ENCODE measurements at places on chromosomes 16 and 17.

GRCh38 chr16:12354296-12354833, 377.8 kb downstream of the SNX29 start:
- DNase-seq, result no peak

DNA sequence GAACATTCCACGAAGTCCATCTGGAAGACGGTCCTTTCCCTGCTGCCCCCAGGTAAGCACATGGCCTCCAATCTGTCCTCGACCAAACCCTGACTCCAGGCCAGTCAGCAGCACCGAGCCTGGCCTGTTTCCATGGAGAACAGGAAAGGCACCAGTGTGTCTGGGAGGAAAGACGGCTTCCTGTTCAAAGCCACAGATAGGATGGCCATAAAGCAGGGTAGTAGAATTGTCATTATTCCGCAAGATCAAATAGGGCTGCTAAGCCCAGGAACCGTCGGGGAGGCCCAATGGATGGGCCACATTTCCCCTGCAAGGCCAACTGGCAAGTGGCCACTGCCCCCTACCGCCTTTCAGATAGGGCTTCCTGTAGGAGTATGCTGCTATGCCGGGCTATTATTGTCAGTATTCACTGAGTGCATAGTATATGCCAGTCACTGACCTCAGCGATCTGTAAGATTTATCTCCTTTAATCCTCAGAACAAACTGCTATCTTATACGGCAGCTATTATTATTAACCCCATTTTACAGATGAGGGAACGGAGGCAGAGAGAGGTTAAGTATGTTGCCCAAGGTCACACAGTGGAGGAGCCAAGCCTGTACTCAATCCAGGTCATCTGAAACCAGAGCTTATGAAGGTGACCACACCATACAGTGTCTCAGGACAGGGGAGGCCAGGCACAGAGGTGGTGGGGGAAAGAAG, 23.0 kb upstream of the PLCG2 start:
- peak; percentile 76 for DNase-seq

DNA sequence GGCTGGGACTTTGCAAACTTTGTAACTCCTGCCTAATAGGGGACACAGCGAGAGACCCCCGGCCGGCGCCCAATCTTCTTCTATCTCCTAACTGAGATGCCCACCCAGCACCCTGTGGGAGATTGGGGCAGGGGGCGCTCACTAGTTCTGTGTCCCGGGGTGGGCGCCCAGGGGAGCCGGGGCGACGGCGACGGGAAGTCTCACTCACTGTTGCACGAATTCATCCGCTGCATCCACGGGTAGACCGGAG, 3.9 kb upstream of the HOXB5 start:
- DNase-seq, result no peak

GRCh38 chr16:52863000-52863399, 189.7 kb downstream of the CHD9NB start:
- DNase-seq, result no peak

- DNase-seq, result no peak
Observed at GRCh38 chr17:43591779-43592562, 45.8 kb upstream of the ETV4 start.

DNA sequence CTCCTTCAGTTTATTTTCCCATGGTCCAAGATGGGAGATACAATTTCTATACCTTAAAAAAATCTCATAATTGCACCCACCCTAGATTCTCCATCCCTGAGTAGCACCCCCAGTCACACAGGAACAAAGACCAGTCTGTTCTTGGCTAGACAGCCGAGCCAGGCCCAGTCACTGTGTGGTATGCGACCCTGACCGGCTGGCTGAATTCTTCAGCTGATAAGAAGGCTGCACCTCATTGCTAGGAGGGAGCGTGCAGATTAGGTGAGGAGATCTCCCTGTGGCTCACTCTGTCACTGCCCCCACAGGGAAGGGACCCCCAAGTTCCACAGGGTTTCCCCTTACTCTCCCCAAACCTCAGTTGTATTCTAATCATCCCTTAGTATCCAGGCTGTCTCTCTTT, 138.7 kb downstream of the SALL1 start:
- DNase-seq, result no peak

DNA sequence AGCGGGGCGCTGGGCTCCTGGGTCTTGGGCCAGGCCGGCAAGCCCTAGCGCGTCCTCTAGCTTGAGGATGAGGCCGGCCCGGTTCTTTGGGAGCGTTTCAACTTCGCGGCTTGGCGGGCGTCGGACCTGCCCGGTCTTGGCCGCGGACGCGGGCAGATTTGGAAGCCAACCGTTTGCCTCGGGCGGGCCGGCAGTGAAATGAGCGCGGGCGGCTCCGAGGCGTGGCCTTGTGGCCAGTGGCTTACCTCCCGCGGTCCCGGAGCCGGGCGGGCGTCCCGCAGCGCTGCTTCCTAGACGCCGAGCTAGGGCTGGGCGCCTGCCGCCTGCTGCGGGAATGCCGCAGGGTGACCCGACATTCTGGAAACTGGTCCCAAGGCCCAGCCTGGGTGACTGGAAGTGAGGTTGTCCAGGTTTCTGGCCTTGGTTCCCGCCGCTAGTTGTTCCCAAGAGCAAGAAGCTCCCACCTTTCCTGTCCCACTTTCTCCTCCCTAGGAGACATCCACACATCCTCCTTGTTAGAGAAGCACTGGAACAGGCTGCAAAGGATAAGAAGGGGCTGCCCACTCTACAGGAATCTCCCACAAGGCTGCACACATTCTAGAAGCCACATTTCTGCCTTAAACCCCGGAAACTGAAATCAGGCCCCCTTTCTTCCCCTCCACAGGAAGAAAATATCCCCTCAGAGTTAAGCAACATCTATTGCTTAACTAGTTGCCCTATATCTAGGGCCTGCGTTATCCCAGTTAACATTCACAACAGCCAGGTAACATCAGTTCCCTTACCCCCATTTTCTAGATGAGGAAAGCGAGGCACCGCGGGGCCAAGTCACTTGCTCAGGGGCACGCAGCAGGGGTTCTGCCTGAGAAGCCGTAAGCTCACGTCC, 4.5 kb upstream of the CBX8 start:
- peak; percentile 36 for DNase-seq

- no peak for DNase-seq
Observed at GRCh38 chr17:17989081-17989480, 16.4 kb downstream of the DRC3 start.

DNA sequence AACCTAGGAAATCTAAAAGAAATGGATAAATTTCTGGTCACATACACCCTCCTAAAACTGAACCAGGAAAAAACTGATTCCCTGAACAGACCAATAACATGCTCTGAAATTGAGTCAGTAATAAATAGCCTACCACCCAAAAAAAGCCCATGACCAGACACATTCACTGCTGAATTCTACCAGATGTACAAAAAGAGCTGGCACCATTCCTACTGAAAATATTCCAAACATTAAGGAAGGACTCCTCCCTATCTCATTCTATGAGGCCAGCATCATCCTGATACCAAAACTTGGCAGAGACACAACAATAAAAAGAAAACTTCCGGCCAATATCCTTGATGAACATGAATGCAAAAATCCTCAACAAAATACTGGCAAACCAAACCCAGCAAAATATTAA, 52.9 kb downstream of the TTC19 start:
- no peak for DNase-seq

DNA sequence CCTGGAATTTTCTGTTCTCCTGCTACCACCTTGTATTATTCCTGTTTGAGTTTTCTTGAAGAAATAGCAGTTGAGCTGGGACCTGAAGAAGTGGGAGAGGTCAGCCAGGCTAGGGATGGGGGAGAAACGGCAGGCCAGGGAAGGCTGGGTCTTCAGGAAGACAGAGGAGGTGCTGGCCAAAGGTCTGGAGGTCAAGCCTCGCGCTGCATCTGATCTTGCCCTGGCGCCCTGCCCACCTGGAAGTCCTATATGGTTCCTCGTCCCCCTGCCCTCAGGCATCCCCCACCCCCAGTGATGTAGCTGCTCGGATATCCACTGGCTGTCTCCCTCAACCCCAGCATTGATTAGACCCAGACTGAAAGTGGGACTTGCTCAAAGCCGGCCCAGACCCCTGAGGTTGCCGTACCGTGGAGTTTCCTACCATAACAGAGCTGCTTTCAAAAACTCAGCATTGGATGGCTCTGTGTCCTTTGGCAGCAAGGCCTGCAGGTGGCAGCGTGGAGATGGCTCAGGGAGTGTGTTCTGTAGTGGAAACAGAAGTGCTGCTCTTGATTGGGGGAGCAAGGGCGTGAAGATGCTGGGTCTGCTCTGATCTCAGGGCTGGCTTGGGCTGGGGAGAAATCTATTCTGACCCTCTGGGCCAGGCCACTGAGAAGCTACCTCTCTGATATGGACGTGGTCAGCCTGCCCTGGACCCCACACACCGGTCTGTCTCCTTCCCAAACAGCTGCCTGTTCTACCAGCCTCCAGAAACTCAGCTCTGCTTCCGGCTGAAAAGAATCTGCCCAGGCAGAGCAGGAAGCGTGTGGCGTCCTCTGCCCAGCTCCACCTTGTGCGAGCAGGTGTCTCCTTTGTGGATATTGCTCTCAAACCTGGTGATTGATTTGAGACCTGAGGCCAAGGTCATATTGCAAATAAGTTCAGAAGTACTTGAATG, 107.0 kb upstream of the CACNG5 start:
- DNase-seq, result peak; percentile 73

DNA sequence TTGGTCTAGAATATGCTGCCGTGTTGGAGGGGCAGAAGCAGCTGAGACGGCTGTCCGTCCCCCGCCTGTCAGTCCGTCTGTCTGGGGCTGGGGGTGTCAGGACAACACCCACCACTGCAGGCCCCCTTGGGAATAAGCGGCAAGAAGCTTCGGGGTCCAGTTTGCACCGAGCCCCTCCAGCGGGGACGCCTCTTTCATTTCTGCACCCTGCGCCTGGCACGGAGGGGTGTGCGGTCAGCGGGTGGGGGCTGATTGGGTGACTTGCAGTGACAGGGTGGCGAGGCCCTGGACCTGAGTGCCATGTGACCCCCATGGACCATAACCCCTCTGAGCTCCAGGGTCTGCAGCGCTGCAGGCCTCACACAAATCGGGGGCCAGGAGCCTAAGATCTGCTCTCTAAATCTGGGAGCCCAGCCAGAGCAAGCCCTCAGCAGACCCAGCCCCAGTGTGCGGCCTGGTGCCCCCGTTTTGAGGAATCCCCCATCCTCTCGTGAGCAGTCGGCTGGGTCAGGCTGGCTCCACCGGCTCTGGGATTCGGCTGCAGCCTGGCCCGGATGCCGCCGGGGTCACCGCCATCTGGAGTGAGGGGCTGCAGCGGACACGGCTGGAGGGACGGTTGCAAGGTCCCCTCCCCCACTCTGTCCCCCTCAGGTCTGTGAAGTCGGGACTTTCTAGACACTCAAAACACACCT, 8.3 kb downstream of the CBFA2T3 start:
- DNase-seq, result no peak

GRCh38 chr17:73820686-73821448, 176.6 kb upstream of the SDK2 start:
- peak; percentile 49 for DNase-seq
